ENCODE measurements at places on chromosomes 2 and 18.

DNA sequence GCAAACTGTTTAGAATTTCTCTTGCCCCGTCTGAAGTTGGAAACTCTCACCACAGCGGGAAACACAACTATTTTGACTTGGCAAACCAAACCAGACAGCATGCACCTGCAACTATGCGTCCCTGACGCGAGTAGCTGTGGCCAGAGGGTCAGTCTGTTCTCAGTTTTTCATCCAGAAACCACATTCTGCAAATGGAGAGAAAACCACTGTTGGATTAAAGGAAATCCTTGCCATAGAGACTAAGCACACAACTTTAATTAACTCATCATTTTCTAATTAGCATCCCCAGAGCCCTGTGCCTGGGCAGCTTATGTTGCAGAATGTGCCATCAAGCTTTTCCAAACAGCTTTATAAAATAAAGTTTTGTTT is 415.7 kb upstream of the TCF4 start:
- no peak for DNase-seq

- DNase-seq: no peak
These were observed 132.7 kb upstream of the XPO1 start for GRCh38 chr2:61670591-61671501.

DNA sequence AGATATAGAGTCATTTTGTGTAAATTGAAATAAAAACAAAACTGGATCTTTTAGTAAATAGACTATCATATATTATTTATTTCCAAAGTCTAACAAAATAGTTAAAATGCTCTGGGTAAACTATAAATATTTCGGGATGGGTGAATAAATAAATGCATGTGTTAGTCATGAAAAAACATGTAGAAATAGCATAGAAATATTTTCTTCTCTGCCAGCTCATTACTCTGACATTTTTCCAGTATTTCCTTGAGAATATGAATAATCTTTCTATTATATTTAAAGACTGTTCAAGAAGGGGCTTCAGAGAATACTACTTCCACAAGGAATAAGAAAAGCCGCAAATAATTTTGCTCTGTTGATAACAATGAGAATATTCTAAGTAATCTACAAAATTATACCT is 880.4 kb downstream of the TRIB2 start:
- no peak for DNase-seq

DNA sequence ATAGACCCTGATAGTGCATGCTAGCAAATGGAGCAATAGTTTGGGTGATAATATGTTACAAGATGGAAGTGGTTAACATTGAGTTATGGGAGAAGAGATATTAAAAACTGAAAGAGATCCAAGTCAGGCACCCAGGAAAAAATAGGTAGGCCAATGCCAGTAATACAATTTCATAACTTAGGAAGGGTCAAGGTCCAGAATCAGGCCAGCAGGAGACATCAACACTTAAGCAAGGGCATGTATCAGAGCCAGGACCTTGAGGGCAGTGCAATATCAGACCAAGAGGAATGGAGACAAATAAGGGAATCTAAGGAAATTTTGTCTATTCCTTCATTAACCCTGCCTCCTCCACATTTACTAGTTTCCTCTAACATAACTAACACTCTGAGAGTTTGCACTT is 124.1 kb upstream of the NYAP2 start:
- no peak for DNase-seq

- DNase-seq: no peak
These were observed 7.1 kb upstream of the CDCA7 start for GRCh38 chr2:173347305-173348168.
